ENCODE measurements at places on chromosomes 3 and 15. TPM values are rescaled to one million over a fixed set of nuclear protein-coding genes. Genes with fewer than 3 reads are reported as not detected.

DNA sequence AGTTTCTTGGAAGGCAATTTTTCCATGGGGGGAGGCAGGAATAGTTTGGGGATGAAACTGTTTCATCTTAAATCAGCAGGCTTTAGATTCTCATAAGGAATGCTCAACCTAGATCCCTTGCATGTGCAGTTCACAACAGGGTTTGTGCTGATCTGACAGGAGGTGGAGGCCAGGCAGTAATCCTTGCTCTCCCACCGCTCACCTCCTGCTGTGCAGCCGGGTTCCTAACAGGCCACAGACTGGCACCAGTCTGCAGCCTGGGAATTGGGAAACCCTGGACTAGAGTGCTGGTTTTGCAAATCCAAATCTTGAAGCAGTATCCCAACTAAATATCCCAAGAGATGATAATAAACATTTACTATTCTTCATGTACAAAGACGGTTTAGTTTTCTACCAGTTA is 256.3 kb upstream of the TMCO5A start:
- no peaks in the 10 kb centered on the region for H3K36me3 ChIP-seq
- DNase-seq: no peak
- no peak overlapping the region for H3K4me3 ChIP-seq

The BUB1B gene
- polyA plus RNA-seq: not detected

The BCHE gene
- polyA plus RNA-seq: not detected

GRCh38 chr3:50157827-50158529 is 2.9 kb downstream of the SEMA3F start:
- H3K27me3 ChIP-seq: peaks cover 19% of the 10 kb centered on the region
- H3K36me3 ChIP-seq: no peaks in the 10 kb centered on the region
- H3K4me3 ChIP-seq: no peak overlapping the region
- no peak for DNase-seq
- no peak overlapping the region for H3K27ac ChIP-seq

- peaks cover 8% of the 10 kb centered on the region for H3K27me3 ChIP-seq
- DNase-seq: no peak
- peaks cover 16% of the 10 kb centered on the region for H3K4me1 ChIP-seq
Observed at GRCh38 chr15:69161079-69161877, 843 bp downstream of the GLCE start.

The DNASE1L3 gene
- not detected for polyA plus RNA-seq

DNA sequence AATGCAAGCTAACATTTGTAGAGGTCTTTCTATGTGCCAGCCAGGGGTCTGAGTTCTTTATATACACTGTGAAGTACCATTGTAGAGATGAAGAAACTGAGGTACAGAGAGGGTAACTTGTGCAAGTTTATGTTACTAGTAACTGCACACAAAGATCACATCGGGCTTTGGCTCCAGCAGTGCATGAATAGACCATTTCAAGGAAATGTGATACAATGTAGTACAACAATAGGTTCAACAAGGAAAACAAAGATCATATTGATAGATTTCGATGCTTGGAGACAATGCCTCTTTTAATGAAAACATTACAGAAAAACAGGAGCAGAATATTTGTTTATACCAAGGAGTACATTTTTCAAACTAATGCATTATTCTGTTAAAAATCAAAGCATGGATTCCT is 115.3 kb downstream of the POLR2M start:
- no peaks in the 10 kb centered on the region for H3K27me3 ChIP-seq
- no peaks in the 10 kb centered on the region for H3K4me1 ChIP-seq
- H3K36me3 ChIP-seq: no peaks in the 10 kb centered on the region
- DNase-seq: no peak
- H3K27ac ChIP-seq: no peak overlapping the region

The CPLX3 gene
- polyA plus RNA-seq: not detected

DNA sequence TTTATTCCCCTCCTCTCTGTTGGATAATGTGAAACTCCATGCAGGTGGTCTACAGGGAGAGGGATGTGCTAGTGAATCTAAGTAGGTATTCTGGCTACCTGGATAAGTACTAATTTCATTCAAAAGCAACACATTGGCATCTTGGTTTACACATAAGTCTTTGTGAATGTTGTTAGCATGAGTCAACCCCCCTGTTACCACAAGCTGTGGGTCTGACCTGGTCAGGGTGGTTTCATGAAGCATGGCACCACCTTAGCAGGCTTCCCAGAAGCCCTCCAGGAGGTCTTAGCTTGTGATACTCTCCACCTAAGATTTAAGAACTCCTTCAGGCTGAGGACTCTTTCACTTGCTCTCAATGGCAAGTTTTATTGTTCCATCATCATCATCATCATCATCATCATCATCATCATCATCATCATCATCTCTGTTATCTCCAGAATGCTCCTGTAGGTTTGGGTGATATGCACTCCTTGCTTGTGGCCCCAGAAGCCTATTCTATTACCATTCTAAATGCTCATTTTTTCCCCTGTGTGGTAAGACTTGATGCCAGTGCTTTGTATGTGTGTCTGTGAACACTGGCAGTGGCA is 62.8 kb downstream of the EPHB1 start:
- H3K27me3 ChIP-seq: no peaks in the 10 kb centered on the region
- H3K27ac ChIP-seq: no peak overlapping the region
- peaks cover 25% of the 10 kb centered on the region for H3K4me1 ChIP-seq
- DNase-seq: no peak

The SHC4 gene
- not detected for polyA plus RNA-seq

The TMEM266 gene
- polyA plus RNA-seq: not detected

- peaks cover 6% of the 10 kb centered on the region for H3K4me1 ChIP-seq
- DNase-seq: no peak
- H3K27me3 ChIP-seq: no peaks in the 10 kb centered on the region
- H3K36me3 ChIP-seq: peaks cover 21% of the 10 kb centered on the region
- H3K27ac ChIP-seq: no peak overlapping the region
- no peak overlapping the region for H3K4me3 ChIP-seq
Observed at GRCh38 chr15:22948056-22948455, 32.1 kb downstream of the CYFIP1 start.

DNA sequence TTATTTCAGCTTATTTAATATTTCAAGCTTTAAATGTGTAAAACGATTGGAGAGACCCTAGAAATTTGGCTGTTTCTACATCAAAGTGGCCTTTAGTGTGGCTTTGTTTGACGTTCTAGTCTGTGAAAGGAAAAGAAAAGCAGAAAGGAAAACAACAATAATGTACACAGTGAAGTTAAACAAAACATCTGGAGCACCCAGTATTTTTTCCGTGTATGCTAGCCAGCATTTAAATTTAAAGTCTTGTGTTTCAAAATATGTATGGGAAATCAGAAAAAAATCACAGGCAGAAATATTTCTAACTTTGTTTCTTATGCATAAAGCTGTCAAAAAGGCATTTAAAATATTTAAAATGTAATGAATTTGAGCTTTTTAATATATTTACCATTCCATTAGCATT is 218.1 kb downstream of the NAALADL2 start:
- H3K36me3 ChIP-seq: no peaks in the 10 kb centered on the region
- H3K27ac ChIP-seq: no peak overlapping the region
- DNase-seq: no peak
- no peaks in the 10 kb centered on the region for H3K27me3 ChIP-seq
- H3K4me1 ChIP-seq: no peaks in the 10 kb centered on the region

- DNase-seq: no peak
- H3K36me3 ChIP-seq: no peaks in the 10 kb centered on the region
Observed at GRCh38 chr3:95798628-95799027, 1015.8 kb upstream of the EPHA6 start.

All from CD14-positive monocyte (primary cell).